ENCODE measurements at places on chromosomes 7 and 10.

DNA sequence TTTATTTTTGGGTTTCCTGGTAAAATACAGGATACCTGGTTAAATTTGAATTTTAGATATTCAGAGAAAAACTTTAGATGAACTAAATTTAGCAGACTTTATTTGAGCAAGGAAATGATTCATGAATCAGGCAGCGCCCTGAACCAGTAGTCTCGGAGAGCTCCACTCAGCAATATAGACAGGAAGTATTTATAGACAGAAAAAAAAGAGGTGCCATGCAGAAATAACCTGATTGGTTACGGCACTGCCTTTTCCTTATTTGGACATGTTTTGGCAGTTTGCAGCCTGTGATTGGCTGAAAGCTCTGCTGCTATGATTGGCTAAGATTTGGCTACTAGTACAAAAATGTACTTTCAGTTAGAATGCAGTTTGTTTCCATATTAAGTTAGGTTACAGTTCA, 198.3 kb upstream of the DKK1 start:
- DNase-seq = no peak

- DNase-seq = no peak
These were observed 448.1 kb downstream of the KCNMA1 start for GRCh38 chr10:77189520-77189919.

DNA sequence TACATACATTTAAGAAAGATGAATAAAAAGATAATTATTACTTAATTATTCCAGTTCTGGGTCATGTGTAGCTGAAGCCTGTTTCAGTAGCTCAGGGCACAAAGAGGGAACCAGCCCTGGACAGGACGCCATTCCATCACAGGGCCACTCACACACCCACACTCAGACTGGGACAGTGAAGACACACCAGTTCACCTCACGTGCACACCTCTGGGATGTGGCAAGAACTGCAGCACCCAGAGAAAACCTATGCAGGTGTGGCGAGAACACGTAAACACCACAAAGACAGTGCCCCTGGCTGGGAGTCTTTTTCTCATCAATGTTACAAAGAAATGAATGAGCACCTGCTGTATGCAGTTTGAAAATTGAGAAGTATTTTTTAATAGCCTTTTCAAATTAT, 1.6 kb upstream of the IDI1 start:
- no peak for DNase-seq

- no peak for DNase-seq
These were observed 101.0 kb downstream of the LRMDA start for GRCh38 chr10:75532253-75532924.

DNA sequence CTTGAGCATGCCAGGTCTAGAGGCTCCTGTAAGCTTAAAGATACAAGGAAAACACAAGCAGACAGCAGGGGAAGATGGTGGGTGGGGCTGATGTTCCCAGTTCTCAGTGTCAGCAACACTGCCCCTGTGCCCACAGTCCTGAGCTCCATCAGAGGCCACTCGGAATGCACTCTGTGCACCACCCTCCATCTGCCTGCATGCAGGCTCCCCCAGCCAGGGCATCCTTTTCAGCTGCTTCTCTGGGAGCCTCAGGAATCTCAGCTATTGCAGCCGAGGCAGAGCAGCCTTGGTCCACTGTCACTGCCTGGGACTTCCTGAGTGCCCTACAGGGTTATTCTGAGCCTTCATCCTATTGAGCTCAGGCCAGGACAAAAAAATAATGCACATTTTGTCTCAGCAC, 22.2 kb downstream of the LBX1 start:
- DNase-seq = no peak

GRCh38 chr10:14540611-14541010, 209.9 kb upstream of the FRMD4A start:
- DNase-seq = no peak

GRCh38 chr7:49718760-49719159, 54.7 kb upstream of the VWC2 start:
- no peak for DNase-seq

DNA sequence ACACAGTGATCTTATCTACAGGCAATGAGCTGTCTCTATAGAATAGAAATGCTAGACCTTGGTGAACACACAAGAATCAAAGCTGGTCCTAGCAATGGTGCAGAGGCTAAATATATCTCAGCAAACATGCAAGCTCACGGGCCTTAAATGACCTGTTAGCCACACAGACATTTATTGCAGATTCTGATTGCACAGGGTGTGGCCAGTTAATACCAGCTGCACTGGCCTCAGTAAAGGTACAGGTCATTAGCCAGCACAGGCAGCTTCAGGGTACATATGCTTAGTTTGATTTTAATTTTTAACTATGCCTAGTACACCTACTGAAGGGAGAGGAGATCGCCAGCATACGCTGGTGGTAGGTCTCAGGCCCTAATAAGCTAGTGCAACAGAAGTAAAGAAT, 265.4 kb upstream of the DGKB start:
- DNase-seq = no peak

- DNase-seq = no peak
These were observed 262.7 kb downstream of the CELF2 start for GRCh38 chr10:11280187-11280932.

DNA sequence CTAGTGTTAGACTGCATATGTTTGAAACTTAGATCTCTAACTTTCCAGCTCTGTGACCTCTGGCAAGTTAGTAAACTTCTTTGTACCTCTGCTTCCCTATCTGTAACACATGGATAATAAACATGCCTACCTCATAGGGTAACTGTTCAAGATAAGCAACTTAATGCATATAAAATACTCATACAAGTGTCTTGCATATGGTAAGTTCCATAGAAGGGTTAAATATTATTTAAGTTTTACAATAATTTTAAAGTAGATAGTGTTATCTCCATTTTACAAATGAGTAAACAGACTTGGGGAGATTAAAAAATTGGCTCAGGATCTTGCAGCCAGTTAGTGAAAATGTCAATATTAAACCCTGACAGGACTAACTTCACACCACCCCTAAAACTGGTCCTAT, 30.1 kb upstream of the CD36 start:
- DNase-seq = no peak

GRCh38 chr7:44977304-44977958, 1.4 kb downstream of the MYO1G start:
- DNase-seq = no peak
